ENCODE measurements at places on chromosomes 4 and X.

DNA sequence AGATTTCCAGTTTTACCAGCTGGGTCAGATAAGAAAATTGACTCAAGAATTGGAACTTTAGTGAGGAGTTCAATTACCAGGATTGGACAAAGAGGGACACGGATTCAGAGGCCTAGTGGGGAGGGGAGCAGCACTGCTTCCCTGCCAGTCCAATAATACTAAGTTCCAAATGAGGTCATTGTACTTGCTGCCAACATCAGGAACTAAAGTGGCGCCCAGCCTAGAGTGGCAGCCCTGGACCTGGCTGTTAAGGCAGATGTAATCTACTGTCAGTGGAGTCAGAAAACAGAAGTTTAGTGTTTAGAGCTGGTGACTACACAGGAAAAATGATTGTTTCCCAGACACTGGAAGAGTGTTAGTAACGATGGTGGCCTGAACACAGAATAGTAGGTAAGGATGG lies 42.7 kb upstream of the RAPGEF2 start:
- DNase-seq: no peak

DNA sequence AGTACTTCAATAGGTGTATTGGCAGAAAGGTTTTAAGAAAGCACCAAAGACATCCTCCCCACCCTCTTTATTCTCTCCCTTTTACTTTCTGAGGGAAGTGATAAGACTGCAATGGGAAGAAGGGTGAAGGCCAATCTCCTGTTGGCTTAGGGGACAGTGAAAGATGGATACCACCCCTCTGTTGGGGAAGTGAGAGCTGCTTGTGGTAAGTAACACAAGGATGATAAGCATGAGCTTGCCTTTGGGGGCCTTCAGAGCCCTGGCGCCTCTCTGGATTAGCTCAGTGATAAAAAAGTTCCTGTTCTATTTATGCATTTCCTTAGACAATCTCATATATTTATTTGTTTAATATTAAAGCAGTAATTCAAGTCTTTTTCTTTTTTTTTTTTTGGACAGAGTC lies 5.2 kb upstream of the KLF8 start:
- no peak for DNase-seq

DNA sequence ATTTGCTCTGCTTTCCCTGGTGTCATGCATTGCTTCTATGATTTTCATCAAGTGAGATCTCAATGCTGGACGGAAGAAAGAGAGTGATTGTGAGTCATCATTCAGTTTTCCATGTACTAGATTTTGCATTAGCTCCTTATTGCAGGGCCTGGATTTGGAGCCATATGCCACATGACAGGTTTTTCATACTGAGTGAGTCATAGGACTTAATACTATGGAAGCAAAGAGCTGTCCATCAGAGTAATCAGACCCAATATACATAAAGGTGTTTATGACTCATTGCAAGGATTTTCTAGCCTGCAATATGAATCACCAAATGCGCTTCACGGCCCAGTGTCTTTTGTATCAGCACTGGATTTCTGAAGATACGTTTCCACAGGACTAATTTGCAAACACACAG lies 11.2 kb upstream of the TFDP3 start:
- no peak for DNase-seq

- DNase-seq: peak; percentile 8
Measured at GRCh38 chrX:85084770-85085393, 81.2 kb downstream of the APOOL start.

DNA sequence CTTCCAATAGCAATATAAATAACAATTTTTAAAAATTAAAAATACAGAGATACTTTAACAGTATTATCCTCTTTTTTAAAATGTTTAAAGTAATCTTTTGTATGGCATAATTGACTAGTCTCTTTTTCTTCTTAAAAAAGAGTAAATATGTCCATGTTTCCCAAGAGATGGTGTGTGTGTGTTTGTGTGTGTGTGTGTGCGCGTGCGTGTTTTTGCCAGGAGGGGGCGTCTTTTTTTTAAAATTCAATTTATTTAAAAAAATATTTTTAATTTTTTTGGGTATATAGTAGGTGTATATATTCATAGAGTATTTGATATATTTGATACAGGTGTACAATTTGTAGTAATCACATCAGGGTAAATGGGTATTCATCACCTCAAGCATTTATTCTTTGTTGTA lies 1073.7 kb downstream of the PCDH7 start:
- DNase-seq: no peak

- no peak for DNase-seq
Measured at GRCh38 chrX:53538781-53539180, 104.6 kb upstream of the HSD17B10 start.

GRCh38 chr4:120132935-120133334 lies 66.3 kb upstream of the MAD2L1 start:
- DNase-seq: no peak

All from retina (tissue), 1 donor.